ENCODE measurements at places on chromosomes 3 and 15.

GRCh38 chr3:44509393-44509921, 32.0 kb upstream of the ZNF445 start:
- no peak for DNase-seq

- no peak for DNase-seq
Measured at GRCh38 chr3:194906970-194907629, 221.4 kb downstream of the FAM43A start.

GRCh38 chr3:24937228-24937627, 442.6 kb upstream of the THRB start:
- no peak for DNase-seq

DNA sequence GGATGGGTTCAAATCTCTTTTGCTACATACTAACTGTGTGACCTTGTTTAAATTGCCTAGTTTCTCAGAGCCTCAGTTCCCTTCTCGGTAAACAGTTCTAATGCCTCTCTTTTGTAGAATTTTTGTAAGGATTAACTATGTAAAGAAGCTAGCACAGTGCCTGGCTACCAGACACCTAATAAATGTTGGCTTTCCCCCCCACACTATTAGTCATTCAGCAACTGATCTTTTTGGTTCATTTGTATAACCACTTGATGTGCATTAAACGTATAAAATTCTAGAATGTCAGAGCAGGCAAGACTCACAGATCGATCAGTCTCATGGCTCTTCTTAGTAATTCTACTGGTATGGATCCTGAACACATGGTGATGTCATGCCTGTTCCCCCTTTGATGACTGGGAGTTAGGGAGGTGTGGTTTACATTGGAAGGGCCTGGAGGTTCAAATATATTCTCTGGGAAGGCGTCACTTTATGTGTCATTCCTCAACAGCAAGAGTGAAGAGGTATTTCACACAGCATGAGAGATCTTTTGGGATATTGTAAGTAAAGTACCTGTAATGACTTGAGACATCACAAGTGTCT, 6.5 kb downstream of the TAGLN3 start:
- DNase-seq, result no peak

GRCh38 chr3:46222435-46223161, 14.5 kb upstream of the CCR1 start:
- no peak for DNase-seq

- DNase-seq, result no peak
Measured at GRCh38 chr15:57054204-57054750, 135.8 kb downstream of the TCF12 start.

DNA sequence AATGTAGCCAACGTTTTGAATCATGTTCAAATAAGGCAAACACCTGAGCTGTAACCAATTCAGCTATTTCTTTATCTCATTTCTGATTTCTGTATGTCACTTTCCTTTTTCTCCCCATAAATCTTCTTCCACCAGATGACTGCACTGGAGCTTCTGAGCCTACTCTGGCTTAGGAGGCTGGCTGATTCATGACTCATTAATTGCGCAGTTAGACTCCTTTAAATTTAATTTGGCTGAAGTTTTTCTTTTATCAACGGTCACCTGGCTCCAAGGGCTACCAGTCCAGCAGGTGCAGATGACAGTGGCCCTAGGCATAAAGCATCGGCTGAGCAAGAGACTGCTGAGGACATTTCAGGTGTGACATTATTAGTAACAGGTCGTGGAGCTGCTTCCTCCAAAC, 39.6 kb upstream of the ITGA11 start:
- DNase-seq, result no peak

DNA sequence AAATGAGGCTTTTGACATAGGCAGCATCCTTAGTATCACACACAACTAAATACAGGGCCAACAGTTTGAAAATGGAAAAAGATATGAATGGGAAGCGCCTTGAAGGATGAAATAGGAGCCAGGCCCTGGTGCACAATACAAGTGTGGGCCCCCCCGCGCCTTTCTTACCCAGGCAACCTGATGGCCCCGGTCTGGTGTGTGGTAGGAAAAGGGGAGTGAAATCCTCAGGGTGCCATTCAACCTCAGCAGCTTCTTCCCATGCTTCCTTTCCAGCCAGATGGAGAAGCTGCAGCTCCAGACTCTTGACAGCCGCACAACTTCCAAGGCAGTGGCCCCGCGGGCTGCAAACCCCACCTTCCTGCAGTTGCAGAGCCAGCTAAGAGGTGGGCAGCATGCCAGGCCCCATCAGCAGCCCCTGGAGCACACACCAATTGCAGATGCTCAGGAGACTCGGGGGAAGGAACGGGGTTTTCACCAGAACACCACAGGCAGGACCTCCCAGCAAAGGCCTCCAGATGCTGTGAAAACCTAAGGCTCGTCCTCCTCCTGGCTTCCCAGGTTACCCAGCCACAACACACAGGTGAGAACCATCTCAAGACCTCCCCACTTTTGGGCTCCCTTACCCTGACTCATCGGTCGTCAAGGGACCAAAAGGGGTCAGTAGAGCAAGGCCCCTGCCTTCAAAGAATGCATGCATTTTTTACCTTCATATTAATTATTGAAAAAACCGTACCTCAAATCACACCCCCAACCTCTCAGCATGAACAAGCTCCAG, 101.6 kb downstream of the CPN2 start:
- no peak for DNase-seq

DNA sequence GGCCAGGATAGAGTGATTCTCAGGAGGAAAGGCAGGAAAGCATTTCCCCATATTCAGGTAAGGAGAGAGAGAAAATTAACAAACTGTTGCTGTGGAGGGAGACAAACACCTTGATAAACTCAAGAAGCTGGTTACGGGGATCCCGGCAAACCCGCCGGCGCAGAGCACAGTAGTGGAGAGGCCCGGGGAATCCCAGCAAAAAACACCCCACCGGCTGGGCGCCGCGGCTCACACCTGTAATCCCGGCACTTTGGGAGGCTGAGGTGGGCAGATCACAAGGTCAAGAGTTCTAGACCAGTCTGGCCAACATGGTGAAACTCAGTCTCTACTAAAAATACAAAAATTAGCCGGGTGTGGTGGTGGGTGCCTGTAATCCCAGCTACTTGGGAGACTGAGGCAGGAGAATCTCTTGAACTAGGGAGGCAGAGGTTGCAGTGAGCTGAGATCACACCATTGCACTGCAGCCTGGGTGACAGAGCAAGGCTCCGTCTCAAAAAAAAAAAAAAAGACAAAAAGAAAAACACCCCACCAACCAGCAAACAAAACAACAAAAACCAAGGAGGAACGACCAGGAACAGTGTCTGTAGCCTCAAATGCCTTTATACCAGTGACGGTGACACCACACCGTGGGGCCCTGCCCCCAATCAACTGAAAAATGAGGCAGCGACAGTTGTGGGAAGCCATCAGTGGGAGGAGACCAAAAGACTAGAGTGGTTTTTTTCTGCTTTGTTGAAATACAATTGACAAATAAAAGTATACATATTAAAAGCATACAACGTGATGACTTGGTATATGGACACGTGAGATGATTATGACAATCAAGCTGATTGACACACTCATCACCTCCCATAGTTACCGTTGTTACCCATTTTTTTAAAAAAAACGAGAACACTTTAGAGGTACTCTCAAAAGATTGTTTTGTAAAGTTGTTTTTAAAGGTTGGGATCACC, 40.2 kb upstream of the IDH2 start:
- DNase-seq, result peak; percentile 52

DNA sequence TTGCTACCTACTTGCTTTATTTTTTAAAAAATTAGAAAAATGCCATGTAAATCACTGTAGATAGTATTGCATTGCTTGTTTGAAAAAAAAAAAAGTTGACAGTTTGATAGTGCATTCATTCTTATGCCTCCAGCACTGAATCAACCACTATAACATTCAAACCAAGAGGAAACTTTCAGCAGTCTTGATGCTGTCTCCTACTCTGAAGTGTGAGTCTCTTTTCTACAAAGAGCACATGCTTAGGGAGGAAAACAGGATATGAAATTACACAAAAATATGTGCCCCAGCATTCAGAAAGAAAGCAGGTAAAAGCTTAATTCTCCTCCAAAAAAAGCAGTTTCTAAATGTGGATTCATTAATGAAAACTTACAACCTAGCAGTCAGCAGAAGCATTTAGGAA, 78.3 kb downstream of the ZBTB20 start:
- DNase-seq, result no peak

- DNase-seq, result no peak
Measured at GRCh38 chr3:177039490-177040274, 157.6 kb downstream of the TBL1XR1 start.

DNA sequence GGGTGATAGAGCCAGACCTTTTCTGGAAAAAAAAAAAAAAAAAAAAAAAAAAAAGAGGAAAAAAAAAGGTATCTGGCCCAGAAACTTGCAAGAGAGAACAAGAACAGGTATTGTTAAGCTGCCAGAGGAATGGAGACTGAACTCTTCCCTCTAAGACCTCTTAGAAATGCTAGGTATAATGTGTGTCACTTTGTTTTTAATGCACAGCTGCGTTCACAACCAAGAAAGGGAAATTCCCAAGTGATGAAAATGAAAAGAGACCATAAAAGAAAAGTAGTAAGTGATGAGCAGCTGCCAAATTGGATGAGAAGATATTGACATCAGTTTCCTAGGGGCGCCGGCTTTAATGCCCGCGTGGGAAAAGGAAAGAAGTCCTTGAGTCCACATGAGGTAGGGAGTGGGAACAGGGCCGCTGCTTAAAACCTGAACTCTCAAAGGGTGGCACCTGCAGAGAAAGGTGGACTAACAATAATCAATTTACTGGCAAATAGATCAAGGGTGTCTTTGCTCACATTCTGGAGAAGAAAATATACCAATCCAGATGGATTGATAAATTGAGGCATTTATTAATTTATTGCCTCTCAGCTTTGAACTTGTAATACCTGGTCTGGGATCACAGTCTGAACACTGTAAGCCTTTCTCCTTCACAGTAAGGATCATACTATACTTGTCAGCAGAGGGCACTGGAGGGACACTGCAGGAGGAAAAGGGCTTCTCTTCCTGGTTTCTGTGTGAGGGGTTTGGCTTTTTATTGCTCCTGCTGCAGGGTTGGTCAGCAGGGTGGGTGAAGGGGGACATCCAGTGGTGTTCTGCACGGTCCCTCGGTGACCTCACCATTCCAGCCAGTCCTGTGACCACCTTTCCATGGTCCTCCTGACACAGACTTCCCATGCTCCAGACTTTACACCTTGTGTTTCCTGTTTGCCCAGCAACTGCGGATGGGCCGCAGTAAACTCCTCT, 131.6 kb downstream of the AQP9 start:
- peak; percentile 16 for DNase-seq

DNA sequence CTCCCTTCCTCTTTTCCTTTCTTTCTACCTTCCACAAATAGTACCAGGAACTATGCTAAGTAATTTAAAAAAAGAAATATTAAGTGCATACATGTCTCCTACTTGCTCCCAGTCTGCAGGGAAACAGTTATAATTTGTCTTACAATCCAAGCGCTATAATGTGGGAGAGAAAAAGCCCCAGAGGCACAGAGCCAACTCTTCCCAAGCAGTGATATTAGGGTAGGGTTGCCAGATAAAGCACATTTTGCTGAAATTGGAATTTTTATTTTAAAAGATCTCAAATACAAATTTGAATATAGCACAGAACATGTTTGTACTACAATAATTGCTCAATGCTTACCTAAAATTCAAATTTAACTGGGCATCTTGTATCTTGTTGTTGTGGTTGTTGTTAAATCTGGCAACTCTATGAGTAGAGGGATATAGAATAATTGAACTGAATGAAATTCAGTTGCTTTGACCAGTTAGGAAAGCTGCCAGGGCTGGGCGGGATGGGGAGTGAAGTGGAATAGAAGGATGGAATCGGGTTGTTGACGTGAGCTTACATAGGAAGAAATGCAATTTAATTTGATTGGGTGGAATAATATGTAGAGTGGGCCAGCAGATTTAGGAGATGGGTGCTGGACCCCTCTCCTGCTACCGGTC, 52.6 kb upstream of the USP3 start:
- no peak for DNase-seq

DNA sequence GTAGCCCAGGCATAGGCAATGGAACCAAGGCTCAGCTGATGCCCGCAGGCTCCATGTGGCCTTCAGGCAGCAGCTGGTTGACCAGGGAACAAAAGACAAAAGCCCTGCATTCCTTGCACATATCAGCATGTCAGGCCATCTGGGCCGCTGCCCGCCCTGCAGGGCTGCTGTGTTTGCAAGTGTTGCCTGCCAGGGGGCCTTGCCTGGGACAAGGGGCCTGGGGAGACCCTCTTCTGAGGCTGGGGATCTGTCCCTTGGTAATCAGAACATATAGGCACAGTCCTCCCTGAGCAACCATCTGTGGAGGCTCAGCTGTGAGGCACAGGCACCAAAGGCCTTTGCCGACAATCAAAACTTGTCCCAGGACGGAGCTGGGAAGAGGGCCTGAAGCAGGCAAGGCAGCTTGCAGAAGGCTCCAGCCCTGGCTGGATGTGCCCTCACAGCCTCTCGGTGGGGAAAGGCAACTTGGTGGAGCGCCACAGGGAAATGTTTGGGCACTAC, 138.2 kb downstream of the TPRA1 start:
- DNase-seq, result no peak

DNA sequence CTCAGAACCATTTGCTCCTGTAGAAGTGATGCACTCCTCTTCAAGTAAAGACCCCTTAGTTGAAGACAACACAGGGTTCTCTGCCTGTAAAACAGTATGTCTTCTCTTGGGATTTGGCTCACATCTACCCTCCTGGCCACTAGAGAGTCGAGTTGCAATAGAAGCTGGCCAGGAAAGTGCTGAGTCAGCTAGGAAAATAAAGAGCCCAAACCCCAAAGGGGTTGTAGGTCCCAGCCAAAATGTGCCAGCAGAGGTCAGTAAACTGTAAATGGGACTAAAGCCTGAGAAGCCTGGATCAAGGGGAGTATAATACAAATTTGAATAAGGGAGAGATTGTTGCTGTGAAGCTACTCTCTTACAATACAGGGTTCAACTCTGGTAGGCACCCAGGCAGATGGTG, 37.2 kb upstream of the THBS1 start:
- DNase-seq, result no peak

GRCh38 chr15:31954374-31955172, 75.7 kb upstream of the CHRNA7 start:
- no peak for DNase-seq

- no peak for DNase-seq
Measured at GRCh38 chr15:68368731-68369435, 63.1 kb downstream of the ITGA11 start.

DNA sequence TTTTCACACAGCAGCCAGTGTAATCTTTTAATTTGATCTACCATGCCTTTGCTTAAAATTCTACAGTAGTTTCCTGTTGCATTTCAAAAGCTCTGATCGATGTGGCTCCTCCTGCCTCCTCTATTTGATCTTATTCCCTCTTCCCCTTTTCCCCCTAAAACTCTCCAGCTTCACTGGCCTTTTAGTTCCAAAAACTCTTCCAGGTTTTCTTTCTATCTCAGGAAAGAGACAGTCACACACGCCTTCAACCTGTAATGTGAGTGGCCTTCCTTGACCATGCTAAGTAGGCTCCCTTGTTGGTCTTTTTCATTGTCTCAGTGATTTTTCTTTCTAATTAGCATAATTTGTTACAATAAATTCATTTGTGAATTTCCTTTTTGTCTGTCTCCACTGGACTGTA, 985 bp downstream of the TEX9 start:
- DNase-seq, result no peak

Data from CD8-positive, alpha-beta memory T cell (primary cell).